Hippocampal formation (tissue), 2 donors: ENCODE measurements at places on chromosomes 7 and 10.

DNA sequence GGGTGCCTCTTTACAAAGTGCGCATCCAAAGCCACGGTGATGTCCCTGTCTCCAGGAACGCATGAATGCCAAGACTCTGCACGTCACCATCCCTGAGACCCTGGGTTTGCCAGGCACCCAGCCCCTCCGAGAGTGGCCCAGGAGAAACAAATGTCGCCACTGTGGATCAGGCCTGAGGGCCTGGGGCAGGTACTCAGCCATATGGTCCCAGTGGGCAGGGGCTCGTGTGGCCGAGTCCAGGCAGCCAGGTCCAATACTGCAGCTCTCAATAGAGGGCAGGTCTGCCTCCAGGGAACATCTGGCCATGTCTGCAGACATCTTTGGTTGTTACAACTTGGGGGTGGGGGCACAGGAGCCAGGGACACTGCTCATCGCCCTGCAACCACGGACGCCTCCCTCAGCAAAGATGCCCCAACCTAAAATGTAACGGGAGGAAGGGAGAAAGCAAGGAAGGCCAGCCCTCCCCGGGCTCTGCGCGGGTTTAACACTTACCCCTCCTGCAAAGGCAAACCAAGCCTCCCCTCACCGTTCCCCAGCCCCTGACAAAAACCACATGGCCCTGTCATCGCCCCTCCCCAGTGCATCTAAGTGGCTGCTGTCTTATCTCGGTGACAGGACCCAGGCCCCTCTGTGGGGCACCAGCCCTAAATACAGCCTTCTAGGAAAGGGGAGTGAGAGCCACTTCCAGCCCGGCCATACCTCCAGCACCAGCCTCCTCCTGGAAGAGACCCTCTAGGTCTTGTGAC, 10.3 kb upstream of the PAPOLB start:
- DNase-seq, result no peak

- no peak for DNase-seq
Observed at GRCh38 chr10:14513123-14513522, 182.4 kb upstream of the FRMD4A start.

DNA sequence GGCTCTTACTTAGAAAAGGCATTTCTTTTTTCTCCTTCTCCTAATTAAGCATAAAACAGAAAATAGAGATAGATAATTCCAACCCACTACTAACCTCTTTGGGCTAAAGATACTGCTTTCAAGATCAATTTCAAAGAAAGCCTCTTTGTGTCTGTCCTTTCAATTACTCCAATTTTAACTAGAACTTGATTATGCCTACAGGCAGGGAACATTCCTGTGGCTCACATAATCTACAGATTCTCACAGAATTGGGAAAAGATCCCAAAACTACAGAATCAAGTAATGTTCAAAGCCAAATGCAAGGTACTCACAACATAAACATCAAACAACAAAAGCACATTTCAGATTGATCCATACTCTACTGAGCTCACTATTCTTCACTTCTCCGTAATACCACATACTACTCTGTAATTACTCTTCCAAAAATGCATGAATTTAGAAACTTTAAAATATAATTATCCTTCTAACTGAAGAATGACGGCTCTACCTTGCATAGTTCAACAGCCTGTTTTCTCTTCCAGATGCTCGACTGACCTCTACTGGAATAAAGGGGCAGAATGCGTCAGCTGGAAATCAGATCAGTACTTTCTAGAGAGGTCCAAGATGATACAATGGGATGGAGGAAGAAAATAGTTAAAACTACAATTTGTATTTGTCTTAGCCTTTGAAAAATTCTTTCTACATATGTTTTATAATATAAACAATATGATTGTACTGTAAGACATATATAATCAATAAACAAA, 3.9 kb downstream of the MTERF1 start:
- no peak for DNase-seq

- DNase-seq, result no peak
Observed at GRCh38 chr10:47264797-47265281, 35.2 kb upstream of the GDF10 start.

DNA sequence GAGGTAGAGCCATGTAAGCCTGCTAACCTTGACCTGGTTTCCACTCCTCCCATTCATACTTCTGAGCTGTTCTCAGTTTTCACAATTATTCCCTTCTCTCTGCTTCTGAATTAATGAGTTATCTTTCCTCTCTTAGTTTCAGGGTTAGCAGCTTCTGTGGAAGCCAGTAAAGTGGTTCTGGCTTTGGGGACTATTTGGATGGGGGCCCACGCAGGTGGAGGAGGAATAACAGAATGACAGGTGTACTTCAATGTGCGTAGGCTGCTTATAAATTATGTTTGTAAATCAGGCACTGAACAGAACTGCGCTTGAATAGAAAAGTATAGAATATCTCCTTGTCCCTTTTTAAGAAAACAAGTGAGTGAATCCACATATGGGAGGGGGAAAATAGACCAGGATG, 128.9 kb upstream of the GAD2 start:
- no peak for DNase-seq

- no peak for DNase-seq
Observed at GRCh38 chr10:110376021-110376766, 71.5 kb upstream of the SMNDC1 start.

- DNase-seq, result no peak
Observed at GRCh38 chr10:76034353-76035205, 603.2 kb downstream of the LRMDA start.

- DNase-seq, result no peak
Observed at GRCh38 chr10:112394475-112394875, 20.6 kb downstream of the ACSL5 start.

GRCh38 chr10:4283846-4284610, 499.0 kb upstream of the KLF6 start:
- no peak for DNase-seq

GRCh38 chr10:77074104-77074624, 563.4 kb downstream of the KCNMA1 start:
- no peak for DNase-seq

DNA sequence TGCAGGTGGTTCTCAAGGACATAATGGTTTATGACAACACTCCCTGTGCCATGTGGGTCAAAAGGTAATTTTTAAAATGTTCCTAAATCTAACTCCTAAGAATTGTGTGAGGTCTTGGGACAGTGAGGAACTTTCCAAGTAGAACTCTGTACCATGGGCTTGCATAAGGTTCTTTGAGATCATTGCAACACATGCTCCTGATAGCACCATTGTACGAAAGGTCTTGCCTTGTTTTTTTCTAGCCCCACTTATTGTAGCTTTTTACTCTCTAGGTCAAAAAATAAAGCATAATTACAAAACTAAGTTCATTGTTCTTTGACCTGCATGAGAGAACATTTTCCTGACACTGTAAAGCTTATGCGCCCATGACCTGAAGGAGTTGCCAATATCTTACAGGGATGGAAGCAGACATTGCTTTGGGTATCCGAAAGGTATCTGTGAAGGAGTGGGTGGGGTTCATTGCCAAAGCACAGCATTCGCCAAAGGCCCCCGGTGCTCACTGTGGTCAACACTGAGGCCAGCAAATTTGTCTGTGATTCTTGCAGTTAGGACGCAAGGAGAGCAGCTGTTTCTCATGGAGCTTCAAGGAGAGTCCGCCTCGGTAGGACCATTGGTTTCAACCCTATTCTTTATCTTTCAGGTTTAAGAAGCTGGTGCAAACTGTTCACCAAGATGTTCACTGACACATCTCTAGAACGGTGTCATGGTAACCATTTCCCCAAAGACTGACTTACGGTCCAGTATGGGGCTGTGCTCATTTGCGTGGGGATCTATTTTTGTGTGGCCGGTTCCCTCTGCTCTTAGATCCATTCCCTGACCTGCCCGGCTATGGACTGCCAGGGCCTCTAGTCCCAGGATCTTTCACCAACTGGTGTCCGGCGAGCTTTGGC, 7.6 kb upstream of the PRKAG2 start:
- DNase-seq, result no peak

DNA sequence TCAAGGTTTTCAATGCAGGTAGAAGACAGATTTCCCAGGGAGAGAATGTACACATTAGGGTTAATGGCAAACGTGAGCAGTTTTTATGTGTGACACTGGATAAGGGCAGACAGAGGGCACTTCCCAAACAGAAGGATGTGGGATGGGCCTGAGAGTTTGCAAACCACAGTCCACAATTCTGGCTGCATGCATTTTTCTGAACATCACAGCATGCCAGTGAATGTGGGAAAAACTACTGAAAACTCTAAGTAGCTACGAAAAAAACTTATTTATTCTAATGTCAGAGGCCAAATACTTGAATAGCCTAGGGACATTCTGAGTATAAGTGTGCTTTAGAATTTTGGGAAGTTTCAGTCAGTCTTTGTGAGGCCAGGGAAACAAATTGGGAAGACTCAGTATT, 145.9 kb downstream of the NRCAM start:
- DNase-seq, result no peak

DNA sequence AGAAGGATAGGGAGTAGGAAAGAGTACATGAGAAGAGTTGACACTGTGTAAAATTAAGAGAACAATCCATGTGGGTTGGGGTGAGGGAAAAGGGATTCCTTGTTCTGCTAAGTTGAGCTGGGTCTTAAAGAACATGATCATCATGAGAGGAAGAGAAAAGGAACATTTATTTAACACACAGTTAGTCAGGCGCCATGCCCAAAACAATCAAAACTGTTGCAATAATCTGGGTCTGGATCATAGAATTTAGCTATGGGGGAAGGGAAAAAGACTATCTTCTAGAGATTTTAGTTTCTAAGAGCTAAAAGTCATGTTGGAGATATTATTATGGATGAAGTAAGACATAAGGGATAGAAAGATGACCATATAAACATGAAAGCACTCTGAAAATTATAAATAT, 178.9 kb downstream of the SEM1 start:
- no peak for DNase-seq

GRCh38 chr7:49852619-49853462, 79.4 kb downstream of the VWC2 start:
- peak; percentile 21 for DNase-seq

DNA sequence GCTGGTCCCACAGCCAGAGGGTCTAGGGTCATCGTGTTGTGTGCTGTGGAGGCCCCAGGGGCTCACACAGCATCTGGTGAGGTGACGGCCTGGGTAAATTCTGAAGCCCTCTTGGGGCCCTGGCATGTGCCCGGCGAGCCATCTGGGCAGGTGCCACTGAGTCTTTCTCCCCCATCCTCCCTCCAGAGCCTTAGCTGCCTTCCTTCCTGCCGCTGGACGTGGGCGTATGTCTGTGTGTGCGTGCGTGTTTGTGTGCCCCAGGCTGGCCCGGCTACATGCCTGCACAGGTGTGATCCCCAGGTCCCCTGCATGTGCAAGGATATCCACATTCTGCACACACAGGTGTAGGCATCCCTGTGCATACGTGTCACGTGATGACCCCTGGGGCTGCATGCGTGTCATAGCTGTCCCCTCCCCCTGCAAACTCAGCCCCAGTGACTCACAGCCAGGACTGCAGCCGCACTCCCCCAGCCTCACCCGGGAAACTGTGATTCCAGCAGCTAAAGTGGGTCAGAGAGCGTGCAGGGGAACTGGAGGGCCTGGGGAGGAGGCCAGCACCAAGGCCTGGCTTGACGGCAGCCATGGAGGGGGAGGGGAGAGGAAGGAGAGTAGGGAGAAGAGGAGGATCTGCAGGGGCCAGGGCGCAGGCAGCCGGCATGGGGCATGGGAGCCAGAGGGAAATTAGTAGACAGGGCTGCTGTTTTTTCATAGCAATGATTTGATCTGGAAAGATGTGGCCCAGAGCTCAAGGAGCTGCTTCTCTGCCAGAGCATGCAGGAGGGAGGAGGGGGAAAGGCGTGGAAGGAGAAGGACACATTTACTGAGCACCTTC, 46.4 kb downstream of the ELFN1 start:
- DNase-seq, result no peak

- DNase-seq, result no peak
Observed at GRCh38 chr10:48568546-48568945, 36.3 kb downstream of the ARHGAP22 start.

GRCh38 chr10:113732160-113732881, 19.2 kb upstream of the PLEKHS1 start:
- DNase-seq, result no peak

GRCh38 chr10:29322918-29323317, 34.0 kb downstream of the LYZL1 start:
- no peak for DNase-seq

DNA sequence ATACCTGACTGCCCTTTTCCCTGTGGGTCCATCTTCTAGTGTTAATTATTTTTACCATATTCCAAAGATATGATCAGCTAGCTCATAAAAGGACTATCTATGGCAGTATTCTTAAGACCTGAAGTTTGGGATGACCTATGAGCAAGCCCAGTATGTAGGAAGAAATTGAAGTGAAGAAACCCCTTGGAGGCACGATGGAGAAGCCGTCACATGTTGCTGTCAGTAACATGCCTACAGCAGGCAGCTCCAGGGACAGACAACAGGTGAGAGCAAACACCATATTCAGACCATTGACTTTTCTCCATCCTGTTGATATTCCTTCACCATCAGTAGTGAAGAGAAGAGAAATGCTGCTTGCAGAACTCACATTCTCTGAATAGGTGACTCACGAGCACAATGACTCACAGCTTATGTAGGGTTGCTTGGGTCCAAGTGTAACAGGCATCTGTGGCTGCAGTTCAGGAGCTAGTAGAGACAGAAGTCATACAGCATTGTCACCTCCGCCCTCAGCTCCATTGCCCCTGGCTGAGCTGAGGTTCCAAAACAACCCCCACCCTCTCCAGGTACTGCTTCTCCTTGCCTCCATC, 8.4 kb upstream of the LYZL2 start:
- no peak for DNase-seq

DNA sequence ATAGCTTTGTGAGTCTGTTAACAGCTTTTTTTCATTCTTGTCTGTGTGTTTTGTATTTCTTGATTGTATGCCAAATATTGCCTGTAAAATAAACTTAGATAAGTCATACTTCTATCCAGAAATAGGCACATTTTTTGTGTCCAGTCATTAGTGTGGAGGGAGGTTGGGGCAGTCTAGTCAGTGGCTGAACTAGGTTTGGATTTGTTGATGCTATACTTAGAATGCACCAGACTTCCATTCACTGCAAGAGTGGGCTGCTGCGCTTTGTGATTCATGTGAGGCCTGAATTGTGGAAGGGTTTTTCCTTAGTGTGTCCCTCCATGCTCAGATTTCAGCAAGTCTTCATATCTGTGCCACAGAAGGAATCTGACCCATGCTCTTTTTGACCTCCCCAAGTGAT, 50.0 kb downstream of the TRUB1 start:
- no peak for DNase-seq

DNA sequence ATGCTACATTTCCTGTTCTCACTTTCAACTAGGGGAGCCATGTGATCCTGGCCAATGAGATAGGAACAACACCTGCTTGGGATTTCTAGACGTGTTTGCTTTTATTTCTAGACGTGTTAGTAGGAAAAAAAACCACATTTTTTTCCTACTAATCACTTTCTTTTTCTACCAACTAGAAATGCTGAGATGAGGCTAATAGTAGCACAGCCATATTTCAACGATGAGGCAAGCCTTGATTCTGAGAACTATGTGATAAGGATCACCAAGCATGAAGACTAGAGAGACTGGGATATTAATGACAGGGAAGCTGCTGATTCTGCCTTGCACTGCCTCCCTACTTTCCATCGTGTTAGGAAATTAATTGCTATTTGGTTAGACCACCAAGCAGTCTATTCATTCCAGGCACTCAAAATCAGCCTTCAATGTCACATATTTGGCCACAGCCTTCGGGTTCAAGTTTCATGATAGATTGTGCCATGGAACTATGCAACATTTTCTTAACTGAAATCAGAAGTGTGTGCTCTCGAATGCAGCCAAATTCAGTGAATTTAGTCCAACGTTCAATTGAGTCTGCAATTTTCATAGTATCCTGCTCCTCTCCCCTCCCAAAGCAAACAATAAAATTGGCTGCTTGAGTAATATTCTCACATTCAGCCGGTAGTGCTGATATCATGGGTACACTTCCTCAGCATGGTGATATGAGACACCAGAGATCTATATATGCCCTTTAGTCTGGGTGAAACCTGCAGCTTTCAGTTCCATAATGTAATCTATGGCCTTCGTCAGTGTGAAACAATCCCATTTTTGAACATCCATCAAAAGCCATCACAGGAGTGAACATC, 98.1 kb downstream of the GPR37 start:
- no peak for DNase-seq
